ENCODE measurements at places on chromosomes 4 and X. TPM values are rescaled to one million over a fixed set of nuclear protein-coding genes. Genes with fewer than 3 reads are reported as not detected.

The FRG2 gene
- not detected for total RNA-seq

DNA sequence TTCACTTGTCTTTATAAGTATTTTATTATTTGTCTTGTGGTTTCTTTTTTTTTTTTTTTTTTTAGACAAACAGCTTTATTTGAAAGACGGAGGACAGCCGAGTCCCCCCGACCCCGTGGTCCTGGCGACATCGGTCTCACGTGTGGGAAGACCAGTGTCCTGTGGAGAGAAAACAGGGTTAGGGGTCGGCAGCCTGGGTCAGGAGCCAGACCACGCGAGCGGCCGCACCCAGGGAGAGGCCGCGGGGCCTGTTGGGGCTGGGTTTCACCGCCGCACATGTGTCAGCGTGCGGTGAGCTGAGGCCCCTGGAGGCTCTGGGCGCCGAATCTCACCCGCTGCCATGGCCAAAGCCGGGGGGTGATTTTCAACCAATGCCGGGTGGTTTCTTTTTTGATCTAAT lies 17.8 kb upstream of the RAB33B start:
- DNase-seq = no peak

GRCh38 chrX:68938244-68939004 lies 109.6 kb downstream of the EFNB1 start:
- no peak for DNase-seq

DNA sequence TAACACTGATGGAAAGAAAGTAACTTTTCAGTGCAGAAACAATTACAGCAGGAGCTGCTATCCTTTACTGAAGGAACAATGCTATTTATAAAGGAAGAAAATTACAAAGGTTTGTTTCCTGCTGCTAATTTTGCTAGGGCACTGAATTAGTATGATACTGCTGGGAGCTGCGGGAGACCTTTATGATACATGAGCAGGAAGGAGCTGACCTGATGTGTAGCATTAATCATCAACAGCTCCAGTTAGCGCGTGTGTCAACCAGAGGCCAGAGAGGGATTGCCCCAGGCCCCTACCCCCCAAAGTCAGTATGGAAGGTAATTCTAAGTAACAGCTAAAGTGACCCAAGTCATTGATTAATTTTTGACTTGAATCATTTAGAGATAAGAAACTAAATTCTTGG lies 728.9 kb downstream of the PCDH18 start:
- DNase-seq = no peak

Measured in left colon (tissue), 2 donors.